ENCODE measurements at places on chromosomes 11 and 22. TPM values are rescaled to one million over a fixed set of nuclear protein-coding genes. Genes with fewer than 3 reads are reported as not detected.
A peak's percentile ranks its signal among the peaks of the same experiment; 100 is the strongest.

The ZNF143 gene
- total RNA-seq: 27.5 TPM

The RDX gene
- total RNA-seq: 131 TPM

The DEPDC7 gene
- total RNA-seq: 7.3 TPM

The TRIM6 gene
- total RNA-seq: 3.0 TPM

- no peak for DNase-seq
- no peak overlapping the region for H3K4me3 ChIP-seq
- H3K27ac ChIP-seq: no peak overlapping the region
- peaks cover 35% of the 10 kb centered on the region for H3K36me3 ChIP-seq
- no peaks in the 10 kb centered on the region for H3K4me1 ChIP-seq
Observed at GRCh38 chr11:975827-976226, 50.2 kb downstream of the AP2A2 start.

DNA sequence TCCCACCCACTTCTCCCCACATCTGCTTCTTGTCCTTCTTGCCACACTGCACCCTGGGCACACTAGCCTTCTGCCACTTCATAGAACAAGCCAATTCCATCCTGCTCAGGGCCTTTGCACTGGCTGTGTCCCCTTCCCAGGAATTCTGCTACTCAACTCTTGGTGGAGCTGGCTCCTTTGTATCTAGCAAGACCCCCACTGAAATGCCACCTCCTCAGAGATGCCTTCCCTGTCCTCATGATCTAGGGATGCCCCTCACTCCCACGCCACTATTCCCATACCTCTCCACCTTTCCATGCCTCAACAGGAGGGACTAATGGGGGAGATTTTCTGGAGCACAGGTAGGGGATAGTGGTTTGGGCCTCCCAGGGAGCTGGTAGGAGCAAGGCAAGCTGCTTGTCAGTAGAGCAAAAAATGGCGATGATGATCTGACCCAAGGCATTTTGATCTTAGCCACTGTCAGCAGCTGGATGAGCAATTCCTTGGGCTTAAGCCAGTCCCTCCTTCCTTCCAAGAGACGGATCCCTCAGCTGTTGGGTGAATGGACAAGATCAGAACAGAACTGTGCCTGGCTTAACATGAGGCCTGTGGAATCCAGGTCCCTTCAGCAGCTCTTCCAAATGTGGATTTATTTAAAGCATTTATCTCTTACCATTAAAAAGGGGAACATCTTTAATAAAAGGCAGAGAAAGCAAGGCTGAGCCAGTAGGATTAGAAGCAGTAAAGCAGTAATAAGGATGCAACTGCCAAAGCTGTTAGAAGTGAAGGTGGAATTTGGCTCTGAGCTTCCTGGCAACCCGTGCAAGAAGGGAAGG is 4.0 kb upstream of the PRDM11 start:
- no peaks in the 10 kb centered on the region for H3K36me3 ChIP-seq
- peaks cover 3% of the 10 kb centered on the region for H3K4me1 ChIP-seq
- no peak overlapping the region for H3K4me3 ChIP-seq
- no peak overlapping the region for H3K27ac ChIP-seq

DNA sequence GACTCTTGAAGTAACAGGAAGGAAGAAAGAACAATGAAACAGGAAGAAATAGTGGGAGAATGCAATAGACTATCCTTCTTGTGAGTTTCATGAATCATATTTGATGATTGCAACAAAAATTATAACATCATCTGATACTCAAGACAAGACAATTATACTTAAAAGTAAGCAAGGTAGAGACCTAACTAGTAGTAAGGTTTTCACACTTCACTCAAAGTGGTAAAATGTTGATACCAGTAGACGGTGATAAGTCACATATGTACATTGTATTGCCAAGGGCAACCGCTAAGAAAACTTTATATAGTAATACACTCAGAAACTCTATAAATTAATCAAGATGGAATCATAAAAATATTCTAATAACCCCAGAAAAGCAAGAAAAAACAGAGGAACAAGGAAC is 107.8 kb downstream of the CYP2R1 start:
- H3K27me3 ChIP-seq: no peaks in the 10 kb centered on the region
- H3K4me1 ChIP-seq: no peaks in the 10 kb centered on the region
- H3K4me3 ChIP-seq: no peak overlapping the region
- H3K36me3 ChIP-seq: no peaks in the 10 kb centered on the region
- DNase-seq: no peak

- DNase-seq: no peak
- H3K4me3 ChIP-seq: no peak overlapping the region
- no peak overlapping the region for H3K27ac ChIP-seq
- no peaks in the 10 kb centered on the region for H3K36me3 ChIP-seq
- H3K4me1 ChIP-seq: peaks cover 4% of the 10 kb centered on the region
Observed at GRCh38 chr22:20064140-20064480, 15.9 kb upstream of the DGCR8 start.

DNA sequence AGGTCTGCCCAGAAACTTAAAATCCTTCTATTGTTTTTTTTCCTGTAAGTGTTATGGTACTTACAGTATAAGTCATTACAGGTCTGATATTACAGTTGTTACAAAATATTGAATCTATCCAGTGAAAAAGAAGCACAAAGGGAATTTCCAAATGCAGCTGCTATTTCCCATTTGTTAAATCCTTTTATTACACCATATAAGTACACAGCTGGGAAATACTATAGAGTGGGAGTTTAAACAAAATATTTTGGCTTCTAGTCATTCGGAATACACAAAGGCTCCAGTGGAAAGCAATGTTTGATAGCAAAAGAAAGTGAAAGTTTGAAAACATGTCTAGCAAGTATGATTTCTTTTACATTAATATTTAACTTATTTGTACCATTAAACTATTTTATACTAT is 18.0 kb downstream of the SOX6 start:
- DNase-seq: no peak
- H3K27ac ChIP-seq: no peak overlapping the region
- H3K36me3 ChIP-seq: no peaks in the 10 kb centered on the region
- H3K4me3 ChIP-seq: no peak overlapping the region

- no peaks in the 10 kb centered on the region for H3K27me3 ChIP-seq
- H3K4me3 ChIP-seq: no peak overlapping the region
- H3K27ac ChIP-seq: no peak overlapping the region
- no peaks in the 10 kb centered on the region for H3K4me1 ChIP-seq
- no peak for DNase-seq
Observed at GRCh38 chr11:44817207-44817949, 90.6 kb downstream of the TSPAN18 start.

- no peaks in the 10 kb centered on the region for H3K4me1 ChIP-seq
- no peak overlapping the region for H3K27ac ChIP-seq
- no peaks in the 10 kb centered on the region for H3K36me3 ChIP-seq
- no peak overlapping the region for H3K4me3 ChIP-seq
- H3K27me3 ChIP-seq: peaks cover 20% of the 10 kb centered on the region
Observed at GRCh38 chr11:43576320-43576802, 104.2 kb upstream of the HSD17B12 start.

- no peaks in the 10 kb centered on the region for H3K4me1 ChIP-seq
- H3K27me3 ChIP-seq: no peaks in the 10 kb centered on the region
- no peak for DNase-seq
- H3K27ac ChIP-seq: no peak overlapping the region
- peaks cover 37% of the 10 kb centered on the region for H3K36me3 ChIP-seq
Observed at GRCh38 chr22:36343070-36343719, 44.6 kb downstream of the MYH9 start.

GRCh38 chr11:21144531-21144930 is 475.1 kb downstream of the NELL1 start:
- no peaks in the 10 kb centered on the region for H3K27me3 ChIP-seq
- no peak overlapping the region for H3K27ac ChIP-seq
- H3K36me3 ChIP-seq: no peaks in the 10 kb centered on the region

- H3K4me1 ChIP-seq: peaks cover 9% of the 10 kb centered on the region
- H3K4me3 ChIP-seq: no peak overlapping the region
- no peak overlapping the region for H3K27ac ChIP-seq
- H3K36me3 ChIP-seq: no peaks in the 10 kb centered on the region
- DNase-seq: no peak
Observed at GRCh38 chr11:60985501-60985900, 14.0 kb downstream of the CD6 start.

GRCh38 chr11:112537846-112538330 is 277.2 kb upstream of the PLET1 start:
- no peaks in the 10 kb centered on the region for H3K36me3 ChIP-seq
- no peak for DNase-seq
- H3K4me3 ChIP-seq: no peak overlapping the region
- peaks cover 59% of the 10 kb centered on the region for H3K27me3 ChIP-seq
- H3K27ac ChIP-seq: no peak overlapping the region

DNA sequence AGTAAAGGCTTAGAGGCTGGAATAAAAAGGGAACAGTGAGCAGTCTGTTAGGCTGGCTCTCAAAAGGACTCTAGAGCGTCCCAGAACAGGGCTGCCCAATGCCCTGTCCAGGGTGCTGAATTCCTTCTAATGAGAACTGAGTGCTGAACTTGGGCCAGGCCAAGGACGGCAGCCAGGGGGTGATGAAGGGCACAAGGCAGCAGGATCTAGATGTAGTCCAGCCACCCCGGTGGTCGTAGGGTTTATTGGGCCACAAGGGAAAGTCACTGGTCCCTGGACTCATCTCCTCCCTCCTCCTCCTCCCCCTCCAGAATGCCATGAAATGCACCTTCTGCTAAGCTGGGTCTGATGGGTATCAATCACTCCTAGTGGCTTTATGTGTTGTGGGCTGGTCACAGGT is 19.2 kb downstream of the NPTXR start:
- H3K4me1 ChIP-seq: no peaks in the 10 kb centered on the region
- no peak for DNase-seq
- no peaks in the 10 kb centered on the region for H3K36me3 ChIP-seq
- no peak overlapping the region for H3K27ac ChIP-seq
- no peaks in the 10 kb centered on the region for H3K27me3 ChIP-seq

GRCh38 chr11:102812188-102812587 is 14.2 kb upstream of the MMP1 start:
- H3K4me3 ChIP-seq: no peak overlapping the region
- H3K4me1 ChIP-seq: peaks cover 3% of the 10 kb centered on the region
- H3K27ac ChIP-seq: no peak overlapping the region
- no peaks in the 10 kb centered on the region for H3K36me3 ChIP-seq
- no peak for DNase-seq

DNA sequence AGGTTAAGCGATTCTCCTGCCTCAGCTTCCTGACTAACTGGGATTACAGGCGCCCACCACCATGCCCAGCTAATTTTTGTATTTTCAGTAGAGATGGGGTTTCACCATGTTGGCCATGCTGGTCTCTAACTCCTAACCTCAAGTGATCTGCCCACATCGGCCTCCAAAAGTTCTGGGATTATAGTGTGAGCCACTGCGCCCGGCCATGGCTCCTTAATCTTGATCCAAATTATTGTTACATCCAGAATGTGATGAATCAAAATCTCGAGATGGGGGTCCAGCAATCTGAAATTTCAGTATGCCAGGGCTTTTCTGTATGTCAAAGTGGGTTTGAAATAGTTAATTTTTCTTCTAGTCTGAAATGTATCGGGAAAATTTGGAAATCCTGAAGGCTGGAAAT is 3.7 kb downstream of the RPL27A start:
- peaks cover 63% of the 10 kb centered on the region for H3K4me1 ChIP-seq
- H3K27ac ChIP-seq: peak overlapping the region; percentile 97
- no peak overlapping the region for H3K4me3 ChIP-seq
- peaks cover 24% of the 10 kb centered on the region for H3K36me3 ChIP-seq

DNA sequence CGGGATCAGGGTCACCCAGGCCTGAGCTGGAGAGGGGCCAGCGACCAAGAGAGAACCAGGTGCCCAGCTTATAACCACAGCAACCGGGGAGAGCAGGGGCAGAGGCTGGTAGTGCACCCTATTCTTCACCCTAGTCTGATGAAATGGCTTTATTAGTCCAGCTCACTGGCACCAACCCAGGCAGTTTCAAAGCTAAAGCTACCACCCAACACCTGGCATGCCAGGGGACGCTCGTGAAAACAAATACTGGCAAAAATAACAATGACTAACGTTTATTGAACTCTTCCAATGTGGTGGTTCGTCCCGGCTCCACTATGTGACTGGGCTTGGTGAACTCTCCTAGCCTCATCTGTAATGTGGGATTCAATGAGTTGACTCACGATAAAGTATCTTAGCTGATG is 30.6 kb downstream of the SCGB1A1 start:
- H3K27me3 ChIP-seq: peaks cover 5% of the 10 kb centered on the region
- H3K27ac ChIP-seq: no peak overlapping the region
- H3K4me1 ChIP-seq: peaks cover 8% of the 10 kb centered on the region
- no peak for DNase-seq
- no peaks in the 10 kb centered on the region for H3K36me3 ChIP-seq

GRCh38 chr22:19791894-19792293 is 31.3 kb downstream of the TBX1 start:
- no peaks in the 10 kb centered on the region for H3K36me3 ChIP-seq
- DNase-seq: no peak
- no peak overlapping the region for H3K27ac ChIP-seq
- no peak overlapping the region for H3K4me3 ChIP-seq

DNA sequence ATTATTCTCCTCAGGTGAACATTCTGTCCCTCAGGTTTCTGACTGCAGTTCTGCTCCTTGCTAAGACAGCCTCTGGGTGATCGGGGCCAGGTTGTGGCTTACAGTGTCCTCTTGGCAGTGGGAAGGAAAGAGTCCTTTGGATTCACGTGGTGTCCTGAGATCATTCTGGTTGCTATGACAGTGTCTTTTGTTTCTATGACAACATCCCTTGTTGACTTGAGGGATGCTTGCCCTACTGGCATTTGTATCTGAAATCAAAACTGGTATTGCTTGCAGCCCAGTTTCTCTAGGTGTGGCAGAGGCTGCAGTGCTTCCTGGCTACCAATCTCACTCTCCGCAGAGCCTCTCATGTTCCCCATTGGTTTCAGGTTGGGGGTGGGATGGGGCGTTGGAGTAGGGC is 151.8 kb upstream of the CCDC90B start:
- H3K4me3 ChIP-seq: no peak overlapping the region
- no peaks in the 10 kb centered on the region for H3K4me1 ChIP-seq
- peaks cover 25% of the 10 kb centered on the region for H3K27me3 ChIP-seq
- no peak for DNase-seq
- H3K27ac ChIP-seq: no peak overlapping the region

- no peak overlapping the region for H3K4me3 ChIP-seq
- H3K27me3 ChIP-seq: peaks cover 16% of the 10 kb centered on the region
- no peaks in the 10 kb centered on the region for H3K36me3 ChIP-seq
- no peaks in the 10 kb centered on the region for H3K4me1 ChIP-seq
- H3K27ac ChIP-seq: no peak overlapping the region
Observed at GRCh38 chr11:134519788-134520187, 107.7 kb upstream of the B3GAT1 start.

DNA sequence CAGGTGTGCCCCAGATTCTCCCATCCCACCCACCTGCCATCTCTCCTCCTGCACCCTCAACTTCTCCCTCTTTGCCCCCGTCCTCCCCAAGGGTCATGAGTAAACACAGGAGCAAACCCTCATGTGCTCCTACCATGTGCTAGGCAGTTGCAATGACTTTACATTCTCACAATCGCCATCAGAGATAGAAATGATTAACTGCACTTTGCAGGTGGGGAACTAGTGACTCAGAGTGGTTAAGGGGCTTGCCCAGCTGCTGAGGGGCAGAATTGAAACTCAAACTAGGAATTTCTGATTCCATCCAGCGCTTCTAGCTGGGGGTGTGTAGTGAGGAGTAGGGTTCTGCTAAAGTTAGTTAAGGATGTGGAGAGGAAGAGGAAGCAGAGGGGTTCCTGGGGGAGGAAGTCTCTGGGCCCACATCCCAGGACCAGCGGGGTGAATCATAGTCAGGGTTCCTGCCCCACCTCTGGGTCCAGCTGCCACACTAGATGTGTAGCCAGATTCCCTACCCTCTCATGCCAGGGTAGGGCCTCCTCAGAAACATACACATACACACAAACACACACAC is 16.0 kb upstream of the PRG2 start:
- H3K4me1 ChIP-seq: peaks cover 15% of the 10 kb centered on the region
- no peaks in the 10 kb centered on the region for H3K27me3 ChIP-seq
- no peaks in the 10 kb centered on the region for H3K36me3 ChIP-seq
- H3K4me3 ChIP-seq: no peak overlapping the region
- no peak for DNase-seq

- no peak for DNase-seq
- peak overlapping the region; percentile 100 for H3K27ac ChIP-seq
- peak overlapping the region; percentile 57 for H3K4me3 ChIP-seq
- H3K27me3 ChIP-seq: no peaks in the 10 kb centered on the region
Observed at GRCh38 chr22:46067159-46068111, 82.9 kb upstream of the PPARA start.

Measured in HCT116 (cell line).